ENCODE measurements at places on chromosomes 13 and 19. TPM values are rescaled to one million over a fixed set of nuclear protein-coding genes. Genes with fewer than 3 reads are reported as not detected.

KLK15 gene
- total RNA-seq: not detected

GRCh38 chr13:33575378-33575777, 242.6 kb upstream of the RFC3 start:
- DNase-seq: no peak

DNA sequence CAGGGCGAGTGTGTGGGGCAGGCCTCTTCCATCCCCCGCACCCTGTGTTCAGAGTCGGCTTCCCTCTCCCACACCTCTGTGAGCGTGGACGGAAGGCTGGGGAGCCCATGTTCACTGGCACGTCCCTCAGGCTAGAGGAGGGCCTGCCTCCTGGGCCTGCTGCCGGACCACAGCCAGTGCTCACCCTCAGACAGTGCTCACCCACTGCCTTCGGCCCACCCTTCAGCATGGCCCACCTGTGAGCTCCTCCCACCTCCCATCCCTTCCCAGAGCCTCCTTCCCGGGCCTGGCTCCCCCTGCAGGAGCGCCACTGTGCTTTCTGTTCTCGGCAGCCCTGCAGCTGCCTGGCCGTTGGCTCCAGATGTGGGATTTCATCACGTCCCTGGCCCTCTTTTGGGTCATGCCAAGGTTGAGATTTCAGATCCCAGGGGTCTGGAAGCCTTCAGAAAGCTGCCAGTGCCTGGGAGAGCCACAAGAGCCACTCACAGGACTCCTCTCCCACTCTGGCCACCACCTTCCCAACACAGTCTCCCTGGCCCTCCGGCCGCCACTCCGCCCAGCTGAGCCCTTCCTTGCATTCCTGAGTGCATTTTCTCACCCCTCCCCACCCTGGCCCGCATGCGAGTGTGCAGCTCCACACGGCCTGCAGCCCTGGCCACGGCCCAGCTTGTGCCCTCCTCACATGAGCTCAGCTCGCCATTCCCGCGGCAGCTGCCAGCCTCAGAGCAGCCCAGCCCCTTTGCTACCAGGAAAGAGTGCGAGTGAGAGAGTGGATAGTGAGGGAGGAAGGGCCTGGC, 25.3 kb downstream of the CAPN12 start:
- DNase-seq: no peak

CALR3 gene
- not detected for total RNA-seq

- DNase-seq: no peak
These were observed 62.6 kb downstream of the MYH14 start for GRCh38 chr19:50266041-50266440.

MBD3L3 gene
- total RNA-seq: not detected

DNA sequence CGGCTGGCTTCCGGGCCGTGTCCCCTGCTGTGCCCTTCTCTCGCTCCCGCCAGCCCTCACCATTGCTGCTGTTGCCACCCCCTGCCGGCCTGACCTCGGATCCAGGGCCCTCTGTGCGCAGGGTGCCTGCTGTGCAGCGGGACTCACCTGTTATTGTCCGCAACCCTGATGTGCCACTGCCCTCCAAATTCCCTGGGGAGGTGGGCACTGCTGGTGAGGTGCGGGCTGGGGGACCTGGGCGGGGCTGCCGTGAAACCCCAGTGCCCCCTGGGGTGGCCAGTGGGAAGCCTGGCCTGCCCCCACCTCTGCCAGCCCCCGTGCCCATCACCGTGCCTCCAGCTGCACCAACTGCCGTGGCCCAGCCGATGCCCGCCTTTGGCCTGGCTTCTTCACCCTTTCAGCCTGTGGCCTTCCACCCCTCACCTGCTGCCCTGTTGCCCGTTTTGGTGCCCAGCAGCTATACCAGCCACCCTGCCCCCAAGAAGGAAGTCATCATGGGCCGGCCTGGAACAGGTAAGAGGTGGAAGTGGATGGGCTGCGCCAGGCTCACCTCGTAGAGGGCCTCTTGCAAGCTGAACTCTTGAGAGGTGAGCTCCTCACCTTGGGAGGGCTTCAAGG, 5.1 kb downstream of the CIC start:
- no peak for DNase-seq

GFY gene
- total RNA-seq: not detected

DNA sequence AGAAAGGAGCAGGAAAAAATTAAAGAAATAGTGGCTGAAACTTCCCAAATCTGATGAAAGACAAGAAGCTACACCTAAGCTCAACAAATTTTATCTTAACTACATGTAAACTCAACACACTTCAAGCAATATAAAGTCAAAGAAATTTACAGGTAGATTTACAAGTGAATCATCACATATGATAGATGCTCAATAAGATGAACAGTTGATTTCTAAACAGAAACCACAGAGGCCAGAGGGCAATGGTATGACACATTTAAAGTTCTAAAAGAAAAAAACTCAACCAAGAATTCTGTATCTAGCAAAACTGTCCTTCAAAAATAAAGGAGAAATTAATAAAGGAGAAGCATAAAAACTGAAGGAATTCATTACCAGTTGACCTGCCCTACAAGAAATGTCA, 39.3 kb upstream of the ZNF780A start:
- DNase-seq: no peak

IZUMO4 gene
- 9.7 TPM for total RNA-seq

CYP2S1 gene
- not detected for total RNA-seq

- no peak for DNase-seq
These were observed 58.9 kb downstream of the ERICH4 start for GRCh38 chr19:41501854-41502253.

DNA sequence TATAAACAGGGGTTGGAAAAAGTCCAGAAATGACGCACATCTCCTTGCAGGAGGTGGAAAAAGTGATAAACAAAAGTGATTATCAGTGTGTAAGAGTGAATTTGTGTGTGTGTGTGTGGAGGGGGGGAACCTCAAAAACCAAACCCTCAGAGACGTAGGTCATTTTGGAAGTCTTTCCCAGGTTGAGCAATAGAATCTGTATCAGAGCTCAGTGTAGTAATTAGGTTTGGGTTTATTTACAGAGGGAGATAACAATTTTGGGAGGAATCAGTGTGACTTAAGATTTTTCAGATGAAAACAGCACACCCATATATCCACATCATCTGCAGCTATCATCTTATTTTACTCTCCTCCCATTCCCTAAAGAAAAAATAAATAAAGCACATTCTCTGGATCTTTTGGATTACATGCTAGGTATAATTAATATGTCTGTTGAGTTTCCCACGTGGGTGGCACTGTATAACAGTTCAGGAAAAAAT, 406.4 kb downstream of the FGF9 start:
- no peak for DNase-seq

DNA sequence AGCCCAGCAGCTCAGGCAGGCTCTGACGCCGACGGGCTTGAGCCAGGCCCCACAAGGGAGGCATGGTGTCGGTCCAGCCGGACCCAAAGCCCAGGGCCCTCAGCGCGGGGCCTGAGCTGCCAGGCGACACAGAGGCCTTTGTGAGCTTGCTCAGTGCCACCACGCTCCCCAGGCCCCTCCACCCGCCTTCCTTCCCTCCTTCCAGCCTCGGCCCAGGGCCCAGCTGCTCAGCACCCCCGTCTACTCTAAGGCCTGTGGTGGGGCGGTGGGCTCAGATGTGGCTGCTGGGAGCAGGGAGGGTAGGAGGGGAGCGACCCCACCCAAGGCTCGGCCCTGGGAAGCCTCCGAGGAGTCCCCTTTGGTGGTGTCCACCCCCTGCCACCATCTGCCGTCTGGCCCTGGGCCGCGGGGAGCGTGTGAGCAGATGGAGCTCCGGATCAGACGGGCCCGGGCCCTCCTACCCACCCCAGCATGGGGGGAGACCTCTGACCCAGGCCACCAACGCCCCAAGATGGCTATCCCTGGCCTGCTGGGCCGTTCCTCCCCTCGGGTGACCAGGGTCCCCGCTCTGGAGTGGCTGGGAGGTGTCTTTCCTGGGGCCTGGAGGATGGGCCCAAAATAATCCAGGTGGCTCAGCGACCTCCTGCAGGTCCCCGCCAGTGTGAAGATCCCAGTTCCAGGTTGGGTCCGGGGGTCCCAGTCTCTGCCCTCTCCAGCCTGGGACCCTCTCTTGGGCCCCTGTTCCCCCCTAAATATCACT, 7.8 kb downstream of the ZBTB7A start:
- DNase-seq: no peak

LRFN3 gene
- total RNA-seq: 12.5 TPM

KCNK6 gene
- total RNA-seq: 10.1 TPM

DNA sequence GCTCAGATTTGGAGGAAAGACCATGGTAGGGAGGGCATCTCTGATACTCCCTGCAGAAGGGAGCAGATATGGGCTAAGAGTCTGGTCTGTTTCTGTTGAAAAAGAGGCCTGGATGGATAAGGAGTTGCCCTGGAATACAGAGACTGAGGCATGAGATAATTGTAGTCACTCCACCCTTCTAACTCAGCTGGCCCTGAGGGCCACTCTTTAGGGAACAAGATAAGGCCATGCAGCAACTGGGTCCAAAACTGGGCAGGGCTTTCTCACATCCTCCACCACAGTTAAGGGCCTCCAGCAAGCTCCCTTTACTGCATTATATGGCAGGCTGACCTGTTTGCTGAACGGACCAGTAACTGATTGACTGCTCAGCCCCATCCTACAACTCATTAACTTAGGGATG, 1.3 kb downstream of the ZNF749 start:
- no peak for DNase-seq

GRCh38 chr13:50787316-50788195, 55.9 kb downstream of the DLEU7 start:
- no peak for DNase-seq

IGSF23 gene
- not detected for total RNA-seq

TNFSF13B gene
- total RNA-seq: 1.2 TPM

DNA sequence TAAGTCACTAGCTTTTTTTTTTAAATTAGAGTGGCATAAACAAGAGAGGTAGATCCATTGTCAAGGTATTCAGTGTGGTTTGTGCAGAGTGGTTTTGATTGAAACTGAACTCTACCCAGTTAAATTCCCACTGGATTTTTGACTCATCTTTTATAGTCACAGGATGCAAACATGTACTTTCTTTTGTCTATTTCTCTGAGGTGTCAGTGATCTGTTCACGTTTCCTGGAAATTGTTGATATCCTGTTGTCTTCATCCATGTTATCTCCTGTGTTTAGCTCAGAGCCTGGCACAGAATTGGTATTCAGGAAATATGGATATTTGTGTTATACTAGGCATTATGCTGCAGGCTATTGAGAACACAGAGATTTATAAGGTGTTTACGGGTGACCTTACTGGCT, 119.7 kb downstream of the PCCA start:
- no peak for DNase-seq

DNA sequence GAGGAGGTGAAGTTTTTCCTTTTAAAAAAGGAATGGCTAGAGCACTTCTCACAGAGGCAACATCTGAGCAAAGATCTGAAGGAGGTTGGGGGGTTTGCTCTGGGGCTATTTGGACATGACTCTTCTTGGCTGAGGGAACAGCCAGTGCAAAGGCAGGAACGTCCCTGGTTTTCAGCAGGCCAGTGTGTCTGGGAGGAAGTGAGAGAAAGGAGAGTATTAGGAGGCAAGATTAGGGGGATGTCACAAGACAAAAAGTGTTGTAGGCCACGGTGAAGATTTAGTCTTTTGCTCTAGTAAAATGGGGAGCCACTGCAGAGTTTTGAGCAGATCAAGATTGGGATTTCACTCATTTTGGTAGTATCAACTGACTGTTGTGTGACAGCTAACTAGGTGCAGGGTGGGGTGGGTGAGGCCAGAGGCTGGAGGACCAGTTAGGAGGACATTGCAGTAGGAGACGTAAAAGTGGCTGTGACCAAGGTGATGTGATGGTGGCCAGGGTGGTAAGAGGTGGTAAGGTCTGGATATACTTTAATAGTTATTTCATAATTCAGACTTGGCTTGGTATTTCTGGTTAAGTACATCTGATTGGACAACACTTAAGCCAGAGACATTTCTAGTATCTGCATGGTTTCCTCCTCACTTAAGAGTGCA, 40.6 kb downstream of the WDFY2 start:
- no peak for DNase-seq

MTUS2 gene
- not detected for total RNA-seq

- no peak for DNase-seq
These were observed 1694.8 kb upstream of the PCDH20 start for GRCh38 chr13:63110466-63110865.

- DNase-seq: no peak
These were observed 248.5 kb downstream of the KCTD12 start for GRCh38 chr13:76637641-76638141.

- DNase-seq: no peak
These were observed 2.7 kb downstream of the SLC27A1 start for GRCh38 chr19:17473041-17473440.

DNA sequence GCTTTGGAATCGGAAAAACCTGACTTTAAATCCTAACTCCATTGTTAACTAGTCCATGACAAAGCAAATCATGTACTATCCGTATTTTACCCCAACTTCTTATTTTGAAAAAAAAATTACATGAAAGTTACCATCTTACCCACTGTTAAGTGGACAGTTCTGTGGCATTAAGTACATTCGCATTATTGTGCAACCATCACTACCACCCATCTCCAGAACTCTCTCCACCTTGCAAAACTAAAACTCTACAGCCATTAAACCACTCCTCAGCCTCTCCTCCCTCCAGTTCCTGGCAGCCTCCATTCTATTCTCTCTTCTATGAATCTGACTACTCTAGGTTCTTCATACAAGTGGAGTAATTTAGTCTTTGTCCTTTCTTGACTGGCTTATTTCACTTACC, 176.5 kb downstream of the USP12 start:
- DNase-seq: no peak

DNA sequence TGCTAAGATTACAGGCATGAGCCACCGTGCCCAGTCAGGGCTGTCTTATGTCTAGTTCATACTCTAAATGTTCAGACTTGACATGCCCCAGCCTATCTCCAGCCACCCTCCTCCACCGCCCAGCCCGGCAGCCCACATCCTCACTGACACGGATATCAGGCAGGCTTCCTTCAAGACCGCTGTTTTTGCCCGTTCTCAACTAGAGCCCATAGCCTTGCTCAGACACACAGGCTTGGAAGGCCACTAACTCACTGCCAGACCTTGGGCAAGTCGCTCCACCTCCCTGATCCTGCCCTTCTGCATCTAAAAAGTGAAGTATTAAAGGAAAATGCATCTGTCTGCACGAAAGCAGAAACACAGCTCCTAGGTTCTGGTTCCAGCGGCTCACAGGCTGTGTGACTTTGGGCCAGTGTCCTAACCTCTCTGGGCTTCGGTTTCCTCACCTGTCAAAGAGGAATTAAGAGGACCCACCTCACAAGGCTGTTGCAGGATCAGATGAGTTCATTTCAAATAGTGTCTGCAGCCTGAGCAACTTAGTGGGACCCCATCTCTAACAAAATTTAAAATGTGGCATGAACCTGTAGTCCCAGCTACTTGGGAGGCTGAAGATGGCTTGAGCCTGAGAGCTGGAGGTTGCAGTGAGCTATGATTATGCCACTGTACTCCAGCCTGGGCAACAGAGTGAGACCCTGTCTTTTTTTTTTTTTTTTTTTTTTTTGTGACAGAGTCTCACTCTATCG, 14.5 kb upstream of the CERS4 start:
- DNase-seq: peak; percentile 24

GRCh38 chr13:35163674-35164073, 221.6 kb downstream of the NBEA start:
- DNase-seq: no peak

DNA sequence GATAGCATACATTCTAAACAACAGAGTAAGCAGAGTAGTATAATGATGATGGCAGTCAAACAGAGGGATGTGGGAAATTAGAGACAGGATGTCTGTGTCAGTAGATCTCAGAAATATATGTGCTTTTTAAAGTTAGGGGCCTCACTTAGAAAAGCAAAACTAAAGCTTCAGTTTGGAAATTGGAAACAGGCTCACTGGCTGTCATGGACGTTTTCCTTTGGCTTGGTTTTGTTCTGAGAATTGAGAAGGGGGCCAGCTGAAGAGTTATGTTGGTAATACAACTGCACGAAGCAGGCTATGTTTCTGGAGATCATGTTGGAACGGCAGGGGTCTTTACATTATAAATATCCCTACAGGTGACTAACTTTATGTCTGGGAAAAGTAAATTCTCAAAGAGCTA, 261.3 kb downstream of the LMO7 start:
- no peak for DNase-seq

ZNF442 gene
- total RNA-seq: 2.5 TPM

CEACAM5 gene
- not detected for total RNA-seq

Data from CD8-positive, alpha-beta memory T cell (primary cell).